ENCODE measurements at places on chromosomes 1 and 21.

DNA sequence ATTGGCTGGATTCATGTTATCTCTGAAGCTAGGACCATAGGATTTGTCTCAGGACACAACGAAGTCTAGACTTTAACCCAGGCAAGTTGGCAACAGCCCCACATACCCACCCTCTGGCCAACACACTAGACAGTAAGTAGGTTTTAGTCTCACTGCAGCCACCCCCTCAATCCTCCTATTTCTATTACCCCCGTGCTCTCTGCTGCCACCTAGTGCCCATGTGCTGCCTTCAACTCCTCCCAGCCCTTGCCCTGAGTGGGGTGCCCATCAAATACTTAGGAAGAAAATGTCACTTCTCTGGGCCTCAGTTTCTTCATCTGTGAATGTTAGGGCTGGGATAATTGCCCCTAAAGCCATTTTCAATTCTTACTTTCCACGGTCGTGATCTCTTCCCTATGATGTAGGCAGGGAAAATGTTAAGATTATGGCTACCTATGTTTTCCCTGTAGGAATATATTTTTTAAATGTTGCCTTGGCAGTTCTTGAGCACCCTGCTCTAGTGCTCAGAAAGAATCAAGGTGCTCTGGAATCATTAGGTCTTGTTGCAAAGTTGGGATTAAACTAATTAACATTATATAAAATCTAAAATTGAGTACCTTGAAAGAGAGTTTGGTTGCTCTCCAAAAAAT lies 213.0 kb downstream of the LMX1A start:
- DNase-seq: peak; percentile 31

GRCh38 chr1:92951141-92951582 lies 10.1 kb downstream of the DIPK1A start:
- no peak for DNase-seq

DNA sequence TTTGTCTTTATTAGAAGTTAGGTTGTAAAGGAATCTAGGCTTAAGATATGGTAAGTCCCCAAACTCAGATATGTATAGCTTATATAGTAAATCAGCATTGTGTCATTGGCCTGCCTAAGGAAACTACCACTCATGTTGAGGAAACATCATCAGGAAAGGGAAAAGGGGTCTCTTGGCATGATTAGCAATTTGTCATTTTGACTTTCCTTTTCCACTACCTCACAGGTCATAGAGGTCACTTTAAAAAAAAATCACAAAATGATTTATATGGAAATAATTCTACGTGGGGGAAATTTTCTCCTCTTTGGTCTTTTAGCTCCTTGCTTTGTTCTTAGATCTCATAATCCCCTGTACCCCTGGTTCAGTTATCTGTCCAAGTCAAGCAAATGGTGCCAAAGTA lies 213.5 kb downstream of the RPS6KC1 start:
- no peak for DNase-seq

- DNase-seq: no peak
These were observed 131.2 kb downstream of the AKT3 start for GRCh38 chr1:243718893-243719292.

- DNase-seq: no peak
These were observed 31.7 kb upstream of the ITLN1 start for GRCh38 chr1:160916666-160917065.

DNA sequence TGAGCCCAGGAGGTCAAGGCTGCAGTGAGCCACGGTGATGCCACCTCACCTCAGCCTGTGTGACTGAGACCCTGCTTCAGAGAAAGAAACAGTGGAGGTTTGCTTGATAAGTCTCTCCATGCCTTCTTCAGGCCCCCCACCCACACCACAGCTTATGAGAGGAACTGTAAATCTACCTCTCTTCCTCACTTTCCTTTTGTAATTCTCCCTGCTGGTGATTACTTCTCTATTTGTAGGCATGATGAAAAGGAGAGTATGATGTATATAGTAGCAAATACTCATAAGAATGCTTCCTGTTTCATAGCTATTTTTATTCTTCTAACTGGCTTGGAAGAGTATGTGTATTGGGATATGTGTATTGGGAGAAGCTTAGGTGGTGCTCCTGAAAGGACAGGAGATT lies 186.3 kb downstream of the VPS13D start:
- DNase-seq: no peak

DNA sequence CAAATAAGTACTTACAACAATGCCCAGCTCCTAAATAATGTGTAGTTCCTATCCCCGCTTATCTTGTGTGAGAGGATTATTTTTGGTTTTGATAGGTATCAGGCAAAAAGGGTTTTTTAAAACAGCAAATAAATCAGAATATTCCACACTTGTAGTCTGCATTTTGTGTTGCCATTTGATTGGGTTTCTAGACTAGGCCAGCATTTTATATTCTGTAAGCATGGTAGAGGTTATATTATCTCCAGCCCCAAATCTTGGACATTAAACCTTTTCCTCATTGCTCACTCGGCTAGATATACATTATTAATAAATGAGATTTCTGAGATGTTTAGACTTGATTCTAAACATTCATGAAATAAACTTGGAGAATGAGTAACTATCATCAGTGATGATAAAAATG lies 165.7 kb upstream of the C1orf21 start:
- DNase-seq: no peak

DNA sequence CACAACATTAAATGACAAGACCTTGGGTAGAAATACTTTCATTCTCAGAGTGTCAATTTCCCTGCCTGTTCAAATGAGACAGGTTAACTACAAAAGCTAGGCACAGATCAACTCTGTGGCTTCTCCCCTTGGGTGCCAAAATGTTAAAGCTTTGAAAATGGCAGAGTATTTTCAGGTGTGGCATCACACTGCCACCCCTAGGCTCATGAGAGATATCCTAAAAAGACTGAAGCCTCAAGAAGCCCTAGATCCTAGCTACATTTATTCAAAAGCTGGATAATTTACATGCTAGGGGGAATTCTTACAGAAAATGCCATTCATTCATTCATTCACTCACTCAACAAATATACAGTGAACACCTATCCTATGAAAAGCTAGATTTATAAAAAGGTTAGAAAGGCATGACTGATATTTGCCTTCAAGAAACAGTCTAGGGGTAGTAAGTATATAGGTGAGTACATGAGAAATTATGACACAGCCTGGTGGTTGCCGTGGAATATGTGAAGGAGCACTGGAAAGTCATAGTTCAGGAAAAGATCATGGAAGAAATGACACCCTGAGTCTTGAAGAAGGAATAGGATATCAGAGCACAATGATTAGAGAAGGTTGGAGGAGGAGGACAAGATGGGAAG lies 15.9 kb upstream of the RAB4A start:
- DNase-seq: no peak

DNA sequence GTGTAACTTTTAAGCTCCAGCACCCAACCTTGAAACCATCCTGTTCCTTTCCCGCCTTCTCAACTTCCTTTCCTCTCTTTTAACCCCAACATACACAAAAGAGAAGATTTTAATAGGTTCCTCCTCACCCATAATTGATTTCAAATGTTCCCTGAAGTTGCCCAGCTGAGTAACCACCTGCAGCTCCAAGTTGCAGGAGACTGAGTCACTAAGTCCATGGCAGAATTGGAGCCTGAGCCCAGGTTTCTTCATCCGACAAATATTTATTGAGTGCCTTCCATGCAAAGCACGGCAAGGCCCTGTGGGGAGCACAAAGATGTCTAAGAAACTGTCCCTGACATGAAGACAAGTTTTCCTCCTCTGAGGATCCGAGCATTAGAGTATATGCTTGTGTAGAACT lies 97.7 kb downstream of the PAPPA2 start:
- no peak for DNase-seq

DNA sequence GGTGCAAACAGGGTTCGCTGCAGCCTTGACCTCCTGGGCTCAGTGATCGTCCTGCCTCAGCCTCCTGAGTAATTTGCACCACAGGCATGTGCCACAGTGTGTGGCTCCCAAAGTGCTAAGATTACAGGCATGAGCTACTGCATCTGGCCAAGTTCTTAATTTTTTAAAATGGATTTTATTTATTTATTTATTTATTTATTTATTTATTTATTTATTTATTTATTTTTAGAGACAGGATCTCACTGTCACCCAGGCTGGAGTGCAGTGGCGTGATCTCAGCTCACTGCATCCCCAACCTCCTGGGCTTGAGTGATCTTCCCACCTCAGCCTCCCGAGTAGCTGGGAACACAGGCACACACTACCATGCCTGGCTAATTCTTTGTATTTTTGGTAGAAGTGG lies 54.7 kb downstream of the KIF1B start:
- no peak for DNase-seq

DNA sequence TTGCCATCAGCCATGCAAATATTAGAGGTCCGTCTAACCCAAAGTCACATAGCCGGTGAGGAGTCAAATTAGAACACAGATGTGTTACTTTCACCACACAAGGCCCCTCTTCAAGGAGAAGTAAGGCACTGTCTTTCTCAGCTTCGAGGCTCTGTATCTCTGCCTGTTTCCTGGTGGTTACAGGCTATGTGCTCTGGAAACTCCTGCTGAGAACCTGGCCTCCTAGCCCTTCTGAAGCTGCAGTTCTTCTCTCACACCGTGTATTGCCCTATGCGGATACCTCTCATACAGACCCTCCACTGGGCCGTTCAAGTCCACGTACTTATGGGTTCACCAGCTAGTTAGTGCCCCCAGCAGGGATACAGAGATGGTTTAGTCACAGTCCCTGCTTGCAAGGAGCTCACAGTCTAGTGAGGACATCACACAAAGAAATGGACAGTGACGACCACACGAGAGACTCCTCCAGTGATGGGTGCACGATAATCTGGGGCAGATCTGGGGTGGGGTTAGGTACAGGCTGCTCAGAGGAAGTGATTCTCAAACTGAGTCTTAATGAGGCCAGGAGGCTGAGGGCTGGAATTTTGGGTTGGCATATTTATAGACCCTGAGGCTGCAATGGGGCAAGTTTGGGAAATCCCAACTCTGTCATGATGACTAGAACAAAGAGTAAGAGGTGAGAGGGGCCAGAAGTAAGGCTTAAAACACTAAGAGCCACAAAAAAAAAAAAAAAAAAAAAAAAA lies 22.8 kb upstream of the ELOA start:
- DNase-seq: no peak

DNA sequence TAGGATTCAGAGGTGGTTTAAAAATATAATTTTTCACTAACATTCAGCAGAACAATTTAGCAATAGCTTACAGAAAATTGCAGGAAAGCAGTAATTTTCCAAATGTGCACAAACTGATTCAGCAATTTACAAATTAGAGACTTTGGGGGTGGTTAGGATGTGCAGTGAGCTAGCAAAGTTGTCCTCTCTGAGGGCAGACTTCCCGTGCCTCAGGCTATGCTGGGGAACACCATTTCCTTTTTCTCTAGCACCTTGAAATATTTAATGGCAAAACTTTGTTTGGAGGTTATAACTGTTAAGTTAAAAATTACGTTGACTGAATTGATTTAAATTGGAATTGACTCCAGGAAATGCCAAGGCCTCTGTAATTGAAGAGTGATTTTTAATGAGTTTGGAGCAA lies 258.9 kb downstream of the PTBP2 start:
- DNase-seq: no peak

DNA sequence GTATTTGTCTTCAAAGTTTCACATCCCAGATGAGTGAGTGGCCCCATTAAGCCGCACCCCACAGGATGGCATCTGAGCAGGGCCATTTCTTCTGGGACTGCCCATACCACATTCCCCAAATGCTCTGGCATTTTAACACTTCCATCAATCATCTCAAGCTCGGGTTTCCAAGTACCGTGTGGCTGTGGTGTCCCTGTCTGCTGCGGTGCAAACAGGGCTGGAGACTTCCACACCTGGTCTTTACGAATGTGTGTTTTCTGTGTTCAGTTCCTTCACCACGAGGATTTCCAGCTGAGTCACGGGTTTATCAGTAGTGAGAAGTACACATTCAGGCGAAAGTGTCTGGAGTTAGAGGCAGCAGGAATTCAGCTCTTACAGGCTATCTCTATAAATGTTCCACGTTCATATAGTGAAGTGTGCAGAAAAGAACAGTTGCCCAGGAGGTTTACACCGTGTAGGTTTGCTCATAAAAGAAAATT lies 195.2 kb downstream of the RHOU start:
- DNase-seq: no peak

- peak; percentile 96 for DNase-seq
These were observed 382 bp upstream of the RASAL2 start for GRCh38 chr1:178093494-178093950.

DNA sequence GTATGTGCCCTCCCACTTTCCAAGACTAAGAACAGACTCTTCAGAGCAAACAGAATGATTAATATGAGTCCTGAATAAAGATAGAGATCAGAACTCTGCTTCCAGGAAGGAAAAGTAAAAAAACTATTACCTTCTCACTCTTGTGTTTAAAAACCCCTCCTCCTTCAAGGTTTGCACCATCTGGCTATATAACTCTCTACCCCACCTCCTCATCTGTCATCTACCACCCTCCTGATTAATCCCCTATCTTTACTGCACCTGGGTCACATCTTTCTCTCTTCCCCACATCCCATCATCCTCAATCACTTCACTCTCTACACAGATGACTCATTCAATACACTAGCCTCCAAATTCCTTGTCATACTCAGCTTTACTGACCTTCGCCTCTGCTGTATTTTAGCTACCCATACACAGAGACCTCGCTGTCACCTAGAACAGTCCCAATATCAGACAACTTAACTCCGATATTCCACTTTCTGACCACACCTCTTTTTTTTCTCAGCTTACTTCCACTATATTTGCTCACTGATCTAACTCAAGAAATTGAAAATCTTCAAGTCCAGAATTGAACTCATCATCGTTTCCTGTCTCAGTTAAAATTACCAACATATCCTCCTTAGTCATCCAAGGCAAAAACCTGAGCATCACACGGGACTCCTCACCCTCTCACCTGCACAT lies 3.7 kb downstream of the SCMH1 start:
- no peak for DNase-seq

DNA sequence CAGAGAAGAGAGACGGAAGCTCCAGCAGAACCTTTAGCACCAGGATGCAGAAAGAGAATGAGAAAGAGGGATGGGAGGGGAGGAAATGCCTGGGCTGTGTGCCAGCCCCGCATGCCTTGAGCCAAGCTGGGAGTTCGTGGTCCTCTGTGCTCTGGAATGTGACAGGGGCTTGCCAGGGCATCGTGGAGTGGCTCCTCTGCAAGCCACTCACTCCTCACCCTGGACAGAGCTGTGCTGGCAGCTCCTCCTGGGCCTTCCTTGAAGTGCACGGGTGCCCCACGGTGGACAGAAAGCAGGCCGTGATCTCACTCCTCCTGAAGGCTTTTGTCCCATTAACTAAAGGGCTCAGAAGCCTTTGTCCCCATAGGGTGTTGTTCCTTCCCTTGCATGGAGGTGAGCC lies 34.8 kb upstream of the PRELP start:
- no peak for DNase-seq

DNA sequence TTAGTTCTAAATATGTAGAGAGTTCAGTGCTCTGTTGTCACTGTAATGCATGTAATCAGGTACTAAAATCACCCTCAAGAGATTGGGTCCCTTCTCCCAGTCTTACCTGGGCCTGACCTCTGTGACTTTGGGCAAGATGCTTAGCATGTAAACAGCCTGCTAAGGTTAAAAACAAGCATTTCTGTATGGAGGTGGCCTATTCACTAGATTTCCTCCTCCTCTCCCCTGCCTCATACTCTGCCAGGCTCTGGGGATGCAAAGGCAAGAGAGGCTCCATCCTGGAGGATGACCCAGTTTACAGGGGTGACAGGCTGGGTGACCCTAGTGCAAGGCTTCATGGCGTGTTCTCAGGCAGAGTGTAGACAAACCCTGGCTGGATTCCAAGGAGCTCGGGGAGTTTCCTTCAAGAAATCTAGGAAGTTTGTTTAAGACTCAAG lies 28.8 kb downstream of the VANGL2 start:
- DNase-seq: no peak

Data from glutamatergic neuron (in vitro differentiated cells).